ENCODE measurements at places on chromosomes 13 and 19.

DNA sequence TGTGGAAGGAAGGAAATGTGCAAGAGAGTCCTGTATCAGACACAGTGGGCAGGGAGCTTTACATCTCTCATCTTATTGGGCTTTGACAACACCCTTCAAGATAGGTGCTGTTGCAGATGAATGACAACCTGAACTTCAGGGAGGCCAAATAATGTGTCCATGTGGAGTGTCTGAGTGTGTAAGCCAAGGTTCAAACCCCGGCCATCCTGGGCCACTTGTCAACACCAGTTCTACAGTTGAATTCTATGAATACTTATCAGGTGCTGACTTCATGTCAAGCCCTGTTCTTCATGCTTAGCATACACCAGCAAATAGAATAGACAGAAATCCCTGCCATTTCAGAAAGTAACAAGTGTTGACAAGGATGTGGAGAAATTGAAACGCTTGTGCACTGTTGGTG is 354.4 kb downstream of the KCNRG start:
- no peak for DNase-seq

DNA sequence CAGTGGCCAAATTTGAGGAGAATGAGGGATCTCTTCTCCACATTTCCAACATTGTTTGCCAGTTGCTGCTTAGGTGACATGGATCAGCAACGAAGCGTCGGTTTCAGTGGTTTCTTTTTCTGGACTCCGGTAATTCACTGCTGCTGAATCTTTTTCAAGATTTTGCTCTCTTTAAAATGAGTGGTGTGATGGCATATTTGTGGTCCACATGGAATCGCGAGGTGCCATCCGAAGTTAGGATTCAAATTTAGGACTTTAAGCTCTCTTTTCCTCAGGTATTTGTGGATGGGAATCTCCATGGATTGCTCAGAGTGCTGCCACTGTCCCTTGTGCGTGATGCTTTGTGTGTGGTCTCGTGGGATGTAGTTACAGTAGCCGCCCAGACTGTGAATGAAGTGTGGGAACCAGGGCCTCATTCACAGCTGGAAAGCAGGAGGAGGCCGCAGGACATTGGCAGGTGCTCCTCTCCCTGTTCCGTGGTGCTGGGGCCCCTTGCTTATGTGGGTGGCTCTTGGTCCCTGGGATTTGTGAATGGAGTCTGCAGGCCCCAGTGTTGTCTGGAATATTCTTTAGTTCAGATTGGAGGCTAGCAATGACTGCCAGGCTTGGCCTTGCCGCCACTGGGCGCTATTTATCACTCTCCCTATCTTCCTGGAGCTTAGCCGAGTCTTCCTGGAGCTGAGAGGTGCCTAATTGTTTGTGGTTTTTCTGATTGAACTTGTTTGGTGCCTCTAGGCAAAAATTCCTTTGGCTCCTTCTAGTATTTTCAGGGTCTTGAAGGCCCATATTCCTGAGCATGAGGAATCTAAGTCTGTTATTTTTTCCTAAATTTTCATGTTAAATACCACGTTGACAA is 1.5 kb downstream of the ILF3 start:
- no peak for DNase-seq

DNA sequence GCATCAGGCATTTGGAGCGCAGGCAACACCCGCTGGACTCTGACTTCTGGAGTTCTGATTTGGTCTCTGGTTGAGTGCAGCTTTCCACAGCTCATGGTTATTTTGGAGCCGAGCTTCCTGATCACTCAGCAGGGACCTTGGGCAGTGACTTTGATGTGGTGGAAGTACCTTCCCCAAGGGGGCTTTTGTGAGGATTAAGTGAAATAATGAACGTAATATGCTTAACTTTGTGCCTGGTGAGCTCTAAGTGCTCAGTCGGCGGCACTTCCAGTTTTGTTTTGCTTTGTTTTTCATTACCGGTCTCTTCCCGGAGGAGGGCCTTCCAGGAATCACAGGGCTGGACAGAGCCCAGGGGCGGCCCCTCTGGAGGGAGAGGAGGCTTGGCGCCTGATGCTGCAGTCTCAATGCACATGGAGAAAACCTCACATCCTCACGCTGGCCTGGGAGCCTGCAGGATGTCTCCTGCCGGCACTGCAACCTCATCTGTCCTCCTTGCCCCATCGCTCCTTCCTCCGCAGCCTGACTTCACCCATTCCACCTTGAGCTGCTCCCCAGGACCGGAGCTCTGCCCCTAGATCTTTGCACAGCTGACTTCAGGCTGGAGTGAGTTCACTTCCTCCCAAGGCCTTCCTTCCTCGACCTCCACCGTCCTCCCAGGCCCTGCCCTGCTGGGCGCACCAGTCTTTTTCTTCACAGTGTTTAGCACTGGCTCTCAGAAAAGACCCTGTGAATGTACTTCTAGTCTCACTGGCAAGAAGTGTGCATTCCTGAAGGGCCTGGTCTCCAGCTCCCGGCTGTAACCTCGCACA is 1.5 kb downstream of the PLEKHF1 start:
- no peak for DNase-seq

GRCh38 chr13:43751624-43752023 is 35.1 kb downstream of the ENOX1 start:
- no peak for DNase-seq

All from activated CD8-positive, alpha-beta memory T cell treated with anti-CD3 and anti-CD28 coated beads for 48 hours (primary cell).